ENCODE measurements at places on chromosomes 2 and 18. TPM values are rescaled to one million over a fixed set of nuclear protein-coding genes. Genes with fewer than 3 reads are reported as not detected.

GRCh38 chr2:38200598-38200997, 124.6 kb upstream of the CYP1B1 start:
- H3K36me3 ChIP-seq, result no peaks in the 10 kb centered on the region
- H3K27ac ChIP-seq, result no peak overlapping the region

DNA sequence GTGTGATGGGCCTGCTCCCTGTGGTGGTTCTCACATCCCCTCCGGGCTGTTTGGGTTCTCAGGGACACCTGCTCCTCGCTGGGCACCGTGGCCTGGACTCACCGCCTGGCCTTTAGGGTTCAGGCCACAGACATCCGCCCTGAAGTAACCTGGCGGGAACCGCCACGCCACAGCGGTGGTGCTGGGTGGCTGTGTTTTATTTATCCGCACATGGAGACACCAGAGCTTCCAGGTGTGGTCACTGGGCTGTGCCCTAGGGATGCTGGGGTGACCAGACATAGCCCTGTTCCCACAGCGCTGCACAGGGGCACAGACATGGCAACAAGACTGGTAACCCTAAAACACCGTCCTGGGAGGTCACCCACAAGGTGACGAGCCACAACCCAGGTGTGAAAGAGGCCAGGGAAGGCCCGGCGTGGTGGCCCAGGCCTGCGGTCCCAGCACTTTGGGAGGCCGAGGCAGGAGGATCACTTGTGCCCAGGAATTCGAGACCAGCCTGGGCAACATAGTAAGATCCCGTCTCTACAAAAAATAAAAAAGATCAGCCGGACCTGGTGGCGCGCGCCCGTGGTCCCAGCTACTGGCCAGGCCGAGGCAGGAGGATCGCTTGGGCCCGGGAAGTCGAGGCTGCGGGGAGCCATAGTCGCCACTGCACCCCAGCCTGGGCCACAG, 649 bp upstream of the HSBP1L1 start:
- no peaks in the 10 kb centered on the region for H3K27me3 ChIP-seq
- H3K4me3 ChIP-seq, result peak overlapping the region; percentile 71
- no peaks in the 10 kb centered on the region for H3K36me3 ChIP-seq
- H3K27ac ChIP-seq, result peak overlapping the region; percentile 75
- peaks cover 18% of the 10 kb centered on the region for H3K4me1 ChIP-seq

- H3K27ac ChIP-seq, result no peak overlapping the region
- H3K4me1 ChIP-seq, result no peaks in the 10 kb centered on the region
These were observed 5.0 kb upstream of the DGKD start for GRCh38 chr2:233349005-233349998.

- no peak overlapping the region for H3K27ac ChIP-seq
- no peaks in the 10 kb centered on the region for H3K36me3 ChIP-seq
- H3K27me3 ChIP-seq, result no peaks in the 10 kb centered on the region
- no peak overlapping the region for H3K4me3 ChIP-seq
- DNase-seq, result no peak
These were observed 1.7 kb downstream of the PRELID3A start for GRCh38 chr18:12409469-12409868.

- H3K4me3 ChIP-seq, result peak overlapping the region; percentile 91
- no peaks in the 10 kb centered on the region for H3K27me3 ChIP-seq
- H3K36me3 ChIP-seq, result no peaks in the 10 kb centered on the region
- peak; percentile 80 for DNase-seq
- peak overlapping the region; percentile 97 for H3K27ac ChIP-seq
These were observed 879 bp upstream of the EPAS1 start for GRCh38 chr2:46296216-46296839.

DNA sequence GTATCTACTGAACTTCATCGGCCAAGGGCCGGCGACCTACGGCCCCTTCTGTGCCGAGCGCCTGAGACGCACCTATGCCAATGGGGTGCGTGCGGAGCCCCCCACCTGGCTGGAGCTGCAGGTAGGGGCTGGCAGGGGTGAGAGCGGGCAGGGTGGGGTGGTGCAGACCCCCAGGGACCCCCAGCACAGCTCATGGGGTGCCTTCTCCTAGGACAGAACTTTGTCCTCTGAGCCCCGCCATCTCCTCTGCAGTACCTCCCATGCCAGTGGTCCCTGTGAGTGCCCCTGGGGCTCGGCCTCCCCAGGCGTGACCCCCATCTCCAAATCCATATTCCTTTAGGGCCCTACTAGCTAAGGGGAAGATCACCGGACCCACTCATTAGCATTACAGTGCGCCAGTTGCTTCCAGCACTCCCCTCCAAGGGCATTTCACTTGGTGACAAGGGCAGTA, 23.9 kb upstream of the GPR17 start:
- H3K4me3 ChIP-seq, result no peak overlapping the region
- no peaks in the 10 kb centered on the region for H3K36me3 ChIP-seq
- no peak for DNase-seq
- no peaks in the 10 kb centered on the region for H3K27me3 ChIP-seq

- no peak for DNase-seq
- H3K27me3 ChIP-seq, result no peaks in the 10 kb centered on the region
- no peaks in the 10 kb centered on the region for H3K36me3 ChIP-seq
These were observed 41.6 kb downstream of the ARHGEF4 start for GRCh38 chr2:130878316-130878715.

DNA sequence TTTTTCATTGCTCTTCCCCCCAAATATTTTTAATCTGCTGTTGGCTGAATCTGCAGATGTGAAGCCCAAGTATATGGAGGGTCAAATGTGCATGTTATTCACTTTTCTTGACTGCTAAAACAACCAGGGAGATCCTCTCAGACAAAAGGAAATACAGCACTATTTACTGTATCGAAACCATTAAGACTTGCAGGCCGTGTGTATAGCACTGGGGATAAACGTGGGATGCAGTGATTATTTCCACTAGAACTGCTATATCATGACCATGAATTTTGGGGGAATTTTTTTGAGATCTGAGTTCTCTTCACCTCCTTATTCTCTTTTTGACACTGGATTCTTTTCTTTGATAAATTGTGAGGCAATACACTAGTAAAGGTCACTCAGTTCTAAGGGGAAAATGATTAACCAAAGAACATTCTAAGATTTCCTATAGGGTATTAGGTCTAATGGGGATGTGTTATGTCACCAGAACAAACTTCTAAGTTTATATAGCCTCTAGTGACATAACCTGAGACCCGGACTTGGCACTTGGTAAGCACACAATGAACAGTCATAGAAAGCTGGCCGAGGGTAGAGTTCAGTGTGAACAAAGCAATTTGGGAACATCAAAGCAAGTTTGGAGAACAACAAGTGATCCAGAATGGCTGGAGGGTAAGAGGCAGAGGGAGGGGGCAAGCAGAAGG, 14.9 kb upstream of the UGT1A1 start:
- H3K36me3 ChIP-seq, result no peaks in the 10 kb centered on the region
- DNase-seq, result no peak
- no peaks in the 10 kb centered on the region for H3K27me3 ChIP-seq
- H3K27ac ChIP-seq, result no peak overlapping the region
- no peak overlapping the region for H3K4me3 ChIP-seq

DNA sequence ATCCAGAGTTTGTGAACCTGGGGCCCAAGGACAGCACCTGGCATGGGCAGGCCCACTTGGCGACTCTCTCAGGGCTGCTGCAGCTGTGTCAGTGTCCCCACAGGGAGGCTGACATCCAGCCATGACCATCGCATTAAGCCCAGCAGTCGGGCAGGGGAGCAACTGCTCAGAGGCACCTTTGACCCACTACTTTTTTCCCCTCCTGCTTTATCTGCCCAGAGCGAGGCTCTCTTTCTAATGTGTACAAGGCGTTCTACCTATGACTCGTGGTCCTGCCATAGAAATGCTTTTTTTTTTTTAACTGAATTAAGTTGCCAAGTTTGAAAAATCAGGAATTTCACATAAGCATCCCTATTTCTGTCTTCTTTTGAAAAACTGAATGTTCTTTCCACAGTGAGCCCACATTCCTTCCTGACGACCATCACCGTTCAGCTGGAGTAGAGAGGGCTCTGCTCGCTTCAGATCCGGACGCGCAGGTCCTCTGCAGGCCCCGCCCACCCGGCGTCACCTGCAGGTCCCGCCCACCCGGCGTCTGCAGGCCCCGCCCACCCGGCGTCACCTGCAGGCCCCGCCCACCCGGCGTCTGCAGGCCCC, 403 bp upstream of the CLUL1 start:
- no peak overlapping the region for H3K27ac ChIP-seq
- DNase-seq, result no peak
- H3K4me1 ChIP-seq, result no peaks in the 10 kb centered on the region
- H3K27me3 ChIP-seq, result no peaks in the 10 kb centered on the region
- no peaks in the 10 kb centered on the region for H3K36me3 ChIP-seq
- H3K4me3 ChIP-seq, result no peak overlapping the region

DNA sequence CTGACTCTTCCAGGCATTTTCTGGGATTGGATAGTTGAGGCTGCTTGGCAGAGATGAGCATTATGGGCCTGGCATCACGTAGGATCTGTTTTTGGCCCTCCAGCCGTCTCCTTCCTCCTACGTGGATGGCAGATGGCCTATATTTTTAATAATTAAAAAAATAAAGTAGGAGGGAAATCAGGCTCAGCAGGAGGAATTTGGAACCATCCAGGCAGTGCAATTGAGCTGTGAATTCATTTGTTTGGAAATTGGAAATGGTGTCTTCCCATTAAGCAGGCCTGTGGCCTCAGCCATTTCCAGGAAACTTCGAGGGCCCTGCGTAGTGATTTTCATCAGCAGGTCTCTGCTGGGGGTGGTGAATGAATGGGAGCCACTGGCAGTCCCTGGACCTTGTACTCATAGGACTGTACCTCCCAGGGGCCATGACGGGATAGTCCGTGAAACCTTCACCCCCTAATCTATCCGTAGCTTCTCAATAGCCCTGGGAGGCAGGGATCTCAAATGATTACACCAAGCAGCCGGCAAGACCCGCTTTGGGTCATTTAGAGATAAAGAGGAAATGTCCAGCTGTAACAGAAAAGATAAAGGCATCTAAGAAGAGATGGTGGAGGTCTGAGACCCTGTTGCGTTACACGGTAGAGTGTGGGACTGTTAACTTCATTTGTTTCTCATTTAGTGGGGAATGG, 73.1 kb upstream of the TNP1 start:
- H3K4me3 ChIP-seq, result no peak overlapping the region
- DNase-seq, result no peak
- no peaks in the 10 kb centered on the region for H3K36me3 ChIP-seq

The ALMS1 gene
- 8.7 TPM for total RNA-seq

GRCh38 chr2:108324531-108325255, 36.0 kb downstream of the SULT1C2 start:
- H3K36me3 ChIP-seq, result no peaks in the 10 kb centered on the region
- no peaks in the 10 kb centered on the region for H3K4me1 ChIP-seq
- H3K27me3 ChIP-seq, result no peaks in the 10 kb centered on the region
- no peak for DNase-seq

The KCNE4 gene
- 3.4 TPM for total RNA-seq

The POTEJ gene
- total RNA-seq, result not detected

DNA sequence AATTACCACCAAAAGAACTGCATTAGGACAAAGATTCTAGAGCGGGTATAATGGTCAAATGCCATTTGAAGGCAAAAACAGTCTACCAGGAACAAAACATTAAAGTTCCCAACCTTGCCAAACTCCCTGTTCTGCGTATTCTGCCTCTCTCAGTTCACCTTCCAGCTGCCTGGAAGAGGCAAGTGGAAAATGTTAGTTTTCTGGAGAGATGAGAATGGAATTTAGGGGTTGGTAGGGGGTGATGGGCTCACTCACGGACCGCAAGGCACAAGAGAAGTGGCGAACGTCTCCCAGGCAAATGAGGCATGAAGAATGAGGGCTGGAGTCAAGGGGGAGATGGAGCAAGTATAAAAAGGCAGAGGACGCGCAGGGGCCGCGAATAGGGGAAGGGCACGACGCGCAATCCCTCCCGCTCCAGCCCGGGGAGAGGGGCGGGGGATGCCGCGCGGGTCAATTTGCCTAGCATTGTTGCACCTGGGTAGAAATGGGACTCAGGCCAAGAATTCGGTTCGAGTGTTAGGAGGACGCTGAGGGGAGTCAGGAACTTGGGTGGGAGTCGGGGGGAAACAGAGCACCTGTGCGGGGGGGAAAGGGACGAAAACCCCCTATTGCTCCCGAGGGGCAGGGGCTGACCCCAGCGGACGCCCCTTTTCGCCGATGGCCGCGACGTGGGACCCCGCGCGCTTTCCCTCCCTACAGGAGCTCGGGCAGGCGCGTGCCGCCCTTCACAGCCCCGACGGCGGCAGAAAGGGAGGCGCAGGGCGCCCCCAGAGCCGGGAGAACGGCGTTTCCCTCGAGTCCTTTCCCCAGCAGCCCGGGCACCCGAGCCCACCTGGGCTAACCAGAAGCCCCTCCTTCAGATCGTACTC, 573 bp downstream of the PAIP2B start:
- H3K4me3 ChIP-seq, result peak overlapping the region; percentile 93
- peaks cover 5% of the 10 kb centered on the region for H3K4me1 ChIP-seq
- H3K36me3 ChIP-seq, result no peaks in the 10 kb centered on the region
- H3K27me3 ChIP-seq, result no peaks in the 10 kb centered on the region

The BMP10 gene
- 1.9 TPM for total RNA-seq
